Panc1 (cell line): ENCODE measurements at places on chromosomes 7 and 10.

GRCh38 chr7:45027774-45028114, 27.7 kb downstream of the CCM2 start:
- no peak for DNase-seq

GRCh38 chr7:117835016-117835664, 38.1 kb downstream of the CTTNBP2 start:
- DNase-seq, result no peak

DNA sequence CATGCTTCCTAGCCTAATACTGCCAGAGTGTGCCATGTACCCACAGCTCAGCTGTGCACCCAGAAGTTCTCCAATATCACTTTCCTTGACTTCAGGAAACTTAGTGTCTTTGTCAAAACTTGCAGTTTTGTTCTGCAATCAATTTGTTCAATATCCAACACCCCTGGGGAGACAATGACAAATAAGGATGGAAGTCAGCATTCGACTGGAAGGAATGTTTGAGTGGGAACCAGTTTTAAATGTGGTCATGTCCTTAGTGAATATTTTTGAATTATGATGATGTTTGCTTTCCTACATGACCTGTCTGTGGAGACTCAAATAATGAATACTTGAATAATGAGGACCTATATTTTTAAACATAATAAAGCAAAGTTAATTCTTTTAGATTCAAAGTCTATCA, 112.0 kb downstream of the ANK3 start:
- DNase-seq, result no peak

GRCh38 chr7:5773661-5774086, 7.8 kb downstream of the RNF216 start:
- DNase-seq, result peak; percentile 97

DNA sequence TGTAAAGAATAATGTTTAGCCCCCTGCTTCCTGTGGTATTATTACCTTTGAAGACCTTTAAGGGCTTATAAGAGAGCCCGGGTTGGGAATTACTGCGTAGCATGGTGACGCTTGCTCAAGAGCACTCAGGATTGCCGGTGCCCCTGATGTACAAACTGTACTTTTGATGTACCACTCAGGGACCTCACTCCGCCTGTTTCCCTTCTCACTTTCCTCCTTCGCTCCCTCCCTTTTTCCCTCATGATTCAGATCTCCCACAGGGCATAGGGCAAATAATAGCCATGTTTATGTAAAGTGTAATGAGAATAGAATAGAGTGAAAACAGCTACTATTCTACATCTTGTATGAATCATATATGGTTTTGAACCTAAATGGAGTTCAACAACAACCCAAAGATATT, 77.8 kb upstream of the PDCD4 start:
- no peak for DNase-seq

DNA sequence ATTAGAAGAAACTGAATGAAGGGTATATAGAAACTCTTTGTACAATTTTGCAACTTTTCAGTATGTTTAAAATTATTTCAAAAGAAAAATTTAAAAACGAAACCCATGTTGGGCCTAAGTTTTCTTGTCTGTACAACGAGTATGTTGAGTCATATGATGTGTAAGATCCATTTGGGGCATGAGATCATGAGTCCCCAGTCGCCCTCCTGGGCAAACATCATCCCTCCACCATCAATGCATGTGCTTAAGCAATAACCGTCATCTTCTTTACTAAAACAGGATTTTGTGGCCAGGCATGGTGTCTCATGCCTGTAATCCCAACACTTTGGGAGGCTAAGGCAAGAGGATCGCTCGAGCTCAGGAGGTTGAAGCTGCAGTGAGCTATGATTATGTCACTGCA, 54.2 kb upstream of the CDCA7L start:
- DNase-seq, result no peak

GRCh38 chr7:46479680-46480079, 558.6 kb upstream of the IGFBP3 start:
- DNase-seq, result no peak

- no peak for DNase-seq
Measured at GRCh38 chr7:124033095-124033806, 384 bp upstream of the TMEM229A start.

- no peak for DNase-seq
Measured at GRCh38 chr7:75758491-75758890, 13.5 kb downstream of the CCL26 start.

- DNase-seq, result no peak
Measured at GRCh38 chr10:101411598-101411997, 57.6 kb downstream of the BTRC start.

- no peak for DNase-seq
Measured at GRCh38 chr10:124166431-124167125, 73.2 kb upstream of the CHST15 start.

DNA sequence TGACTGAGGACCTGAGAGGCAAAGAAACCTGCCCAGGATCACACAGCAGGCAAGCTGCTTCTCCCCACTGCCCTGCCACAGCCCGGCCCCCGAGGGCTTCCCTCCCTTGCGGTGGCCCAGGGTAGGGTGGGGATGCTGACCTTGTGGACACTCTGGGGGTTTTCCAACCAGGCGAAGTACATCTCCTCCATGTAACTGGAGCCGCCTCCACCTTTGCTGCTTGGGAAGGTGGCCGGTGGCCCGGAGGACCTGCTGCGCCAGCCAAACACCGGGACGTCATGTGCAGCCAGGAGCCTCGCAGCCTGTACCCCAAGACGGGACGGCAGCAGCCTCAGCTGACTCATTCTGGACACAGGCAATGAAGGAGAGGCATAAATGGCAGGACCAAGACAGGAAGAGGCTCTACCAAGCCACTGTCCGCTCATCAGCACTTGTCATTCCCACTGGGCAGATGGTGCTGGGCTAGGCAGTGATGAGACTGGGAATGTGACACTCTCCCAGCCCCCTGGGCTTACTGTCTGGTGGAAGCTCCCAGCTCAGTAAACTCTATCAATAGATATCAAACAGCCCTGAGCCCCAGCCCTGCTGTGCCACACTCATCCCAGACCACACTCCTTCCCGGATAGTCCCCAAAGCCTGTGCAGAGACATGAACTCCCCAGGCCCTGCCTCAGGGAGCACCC, 3.7 kb downstream of the OGDHL start:
- no peak for DNase-seq

GRCh38 chr7:105760551-105761447, 115.6 kb downstream of the ATXN7L1 start:
- no peak for DNase-seq

GRCh38 chr7:142862351-142862750, 7.5 kb downstream of the EPHB6 start:
- no peak for DNase-seq

DNA sequence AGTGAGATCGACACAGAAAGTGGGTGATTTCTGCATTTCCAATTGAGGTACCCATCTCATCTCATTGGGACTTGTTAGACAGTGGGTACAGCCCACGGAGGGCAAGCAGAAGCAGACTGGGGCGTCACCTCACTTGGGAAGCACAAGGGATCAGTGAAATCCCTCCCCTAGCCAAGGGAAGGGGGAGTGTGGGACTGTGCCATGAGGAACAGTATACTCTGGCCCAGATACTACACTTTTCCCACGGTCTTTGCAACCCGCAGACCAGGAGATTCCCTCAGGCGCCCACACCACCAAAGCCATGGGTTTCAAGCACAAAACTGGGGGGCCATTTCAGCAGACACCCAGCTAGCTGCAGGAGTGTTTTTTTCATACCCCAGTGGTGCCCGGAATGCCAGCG, 99.8 kb downstream of the ODAD2 start:
- DNase-seq, result no peak

GRCh38 chr10:71569775-71570588, 149.6 kb downstream of the C10orf105 start:
- DNase-seq, result peak; percentile 38

DNA sequence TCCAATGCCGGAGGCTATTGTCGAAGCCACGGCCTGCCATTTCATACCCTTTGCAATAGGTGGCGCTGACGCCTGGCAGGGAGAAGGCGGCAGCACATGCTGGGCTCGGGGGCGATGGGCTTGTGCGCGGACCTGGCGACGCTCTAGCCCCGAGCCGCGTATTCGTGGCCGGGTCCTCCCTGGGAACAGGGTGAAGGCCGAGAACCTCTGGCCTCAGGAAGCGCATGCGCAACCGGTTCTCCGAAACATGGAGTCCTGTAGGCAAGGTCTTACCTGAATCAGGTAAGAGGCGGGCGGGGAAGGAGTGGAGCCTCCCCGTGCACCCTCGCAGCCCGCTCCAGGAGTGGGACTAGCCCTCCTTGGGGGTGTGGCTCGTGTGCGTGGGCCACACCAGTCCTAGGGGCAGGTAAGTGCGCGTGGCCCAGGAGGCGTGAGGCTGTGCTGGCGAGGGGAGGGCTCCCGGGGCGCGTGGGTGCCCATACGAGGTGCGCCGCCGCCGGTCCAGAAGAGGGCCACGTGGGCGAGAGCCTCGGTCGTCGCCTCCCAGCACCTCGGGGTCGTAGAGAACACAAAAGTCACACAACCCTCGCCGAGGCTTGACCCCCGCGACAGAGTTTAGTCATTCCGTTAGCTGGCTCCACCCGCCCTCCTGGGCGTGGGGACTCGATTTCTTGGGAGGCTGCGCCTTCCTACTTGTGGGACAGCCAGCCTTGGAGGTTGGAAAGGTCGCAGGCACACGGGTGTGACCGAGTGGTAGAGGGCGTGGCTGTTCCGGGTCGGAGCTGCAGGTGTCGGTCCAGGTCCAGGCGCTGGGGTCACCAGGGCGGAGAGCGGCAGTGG, 5.6 kb upstream of the MEST start:
- DNase-seq, result peak; percentile 70

DNA sequence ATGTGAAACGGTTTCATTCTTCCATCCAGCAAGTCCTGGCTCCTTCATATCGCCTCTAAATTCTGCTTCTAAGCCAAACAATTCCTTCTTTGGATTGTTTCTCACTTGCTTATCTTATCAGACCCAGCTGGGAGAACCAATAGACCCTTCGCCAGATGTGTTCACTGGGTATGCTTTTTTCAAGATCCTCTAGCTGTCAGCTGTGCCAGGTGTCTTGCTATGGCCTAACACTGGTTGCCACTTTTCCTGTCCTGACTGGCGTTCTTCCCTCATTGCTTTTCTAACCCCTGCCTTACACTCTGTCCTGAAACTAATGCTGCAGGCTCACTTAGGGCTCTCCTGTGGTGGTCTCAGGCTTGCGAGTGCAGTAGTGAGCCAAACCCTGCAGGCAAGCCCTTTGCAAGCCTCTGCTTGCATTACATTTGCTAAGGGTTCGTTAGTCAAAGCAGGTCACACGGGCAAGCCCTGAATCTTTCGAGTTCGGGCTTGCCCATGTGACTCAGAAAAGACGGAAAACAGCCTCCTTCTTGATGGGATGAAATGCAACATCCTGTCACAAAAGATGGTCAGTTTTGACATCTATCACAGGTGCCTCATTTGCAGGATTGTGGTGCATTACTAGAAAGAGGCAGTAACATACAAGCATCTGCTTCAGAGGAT, 92.8 kb downstream of the VWC2 start:
- DNase-seq, result no peak

DNA sequence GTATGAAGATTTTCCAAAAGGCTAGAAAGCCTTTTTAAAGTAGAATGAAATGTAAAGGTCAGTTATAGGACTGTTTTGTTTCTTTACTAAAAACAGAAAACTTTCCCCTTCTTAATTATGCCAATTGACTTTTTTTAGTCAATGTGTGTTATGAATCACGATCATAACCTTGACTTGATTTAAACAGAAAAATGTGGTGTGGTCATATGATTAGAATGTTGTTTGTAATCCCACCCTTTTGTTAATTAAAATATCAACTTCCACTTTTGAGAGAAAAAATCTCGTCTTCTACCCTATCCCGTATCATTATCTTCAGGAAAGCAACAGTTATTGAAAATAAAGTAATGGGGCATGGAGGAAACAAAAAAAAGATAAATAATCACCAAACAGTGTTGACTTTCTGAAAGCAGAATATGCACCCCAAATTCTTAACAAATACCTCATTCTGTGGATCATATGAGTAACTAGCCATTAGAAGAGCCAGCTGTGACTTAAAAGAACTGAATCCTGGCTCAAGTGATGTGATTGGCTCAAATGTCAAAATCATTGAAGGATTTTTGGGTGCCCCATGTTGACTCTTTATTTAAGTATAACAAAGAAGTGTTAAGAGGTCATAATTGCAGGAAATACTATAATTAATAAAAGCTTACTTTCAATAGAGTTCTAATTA, 32.3 kb upstream of the SLC16A12 start:
- no peak for DNase-seq

GRCh38 chr7:5421714-5422395, 1.8 kb downstream of the TNRC18 start:
- no peak for DNase-seq

- DNase-seq, result no peak
Measured at GRCh38 chr7:17040716-17041115, 158.9 kb upstream of the AGR3 start.

DNA sequence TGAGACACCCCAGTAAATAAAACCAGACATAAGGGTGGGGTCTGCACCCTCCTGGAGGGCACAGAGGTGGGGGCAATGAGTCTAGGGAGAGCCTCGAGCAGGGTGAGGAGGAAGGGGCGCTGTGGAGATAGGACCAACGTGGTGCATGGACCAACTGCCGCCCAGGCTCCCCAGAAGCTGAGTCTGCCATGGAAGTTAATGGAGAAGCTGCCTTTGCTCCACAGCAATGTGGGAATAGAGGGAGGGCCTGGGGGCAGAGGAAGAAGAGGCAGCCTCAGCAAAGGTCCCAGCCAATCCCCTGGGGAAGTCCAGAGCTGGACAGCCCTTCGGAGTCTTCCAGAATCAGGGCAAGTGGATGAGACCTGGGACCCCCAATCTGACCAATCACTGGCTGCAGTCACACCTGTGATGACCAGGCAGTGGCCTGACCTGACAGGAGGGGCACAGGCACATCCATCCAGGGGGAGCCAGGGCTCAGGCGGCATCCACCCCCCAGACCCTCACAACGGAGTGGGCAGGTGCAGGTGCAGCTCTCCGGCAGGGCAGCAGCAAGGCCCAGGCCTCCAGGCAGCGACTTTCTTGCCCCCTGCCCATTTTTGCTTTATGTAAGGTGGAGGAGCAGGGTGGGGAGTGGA, 242.2 kb upstream of the PPP2R2D start:
- DNase-seq, result no peak

DNA sequence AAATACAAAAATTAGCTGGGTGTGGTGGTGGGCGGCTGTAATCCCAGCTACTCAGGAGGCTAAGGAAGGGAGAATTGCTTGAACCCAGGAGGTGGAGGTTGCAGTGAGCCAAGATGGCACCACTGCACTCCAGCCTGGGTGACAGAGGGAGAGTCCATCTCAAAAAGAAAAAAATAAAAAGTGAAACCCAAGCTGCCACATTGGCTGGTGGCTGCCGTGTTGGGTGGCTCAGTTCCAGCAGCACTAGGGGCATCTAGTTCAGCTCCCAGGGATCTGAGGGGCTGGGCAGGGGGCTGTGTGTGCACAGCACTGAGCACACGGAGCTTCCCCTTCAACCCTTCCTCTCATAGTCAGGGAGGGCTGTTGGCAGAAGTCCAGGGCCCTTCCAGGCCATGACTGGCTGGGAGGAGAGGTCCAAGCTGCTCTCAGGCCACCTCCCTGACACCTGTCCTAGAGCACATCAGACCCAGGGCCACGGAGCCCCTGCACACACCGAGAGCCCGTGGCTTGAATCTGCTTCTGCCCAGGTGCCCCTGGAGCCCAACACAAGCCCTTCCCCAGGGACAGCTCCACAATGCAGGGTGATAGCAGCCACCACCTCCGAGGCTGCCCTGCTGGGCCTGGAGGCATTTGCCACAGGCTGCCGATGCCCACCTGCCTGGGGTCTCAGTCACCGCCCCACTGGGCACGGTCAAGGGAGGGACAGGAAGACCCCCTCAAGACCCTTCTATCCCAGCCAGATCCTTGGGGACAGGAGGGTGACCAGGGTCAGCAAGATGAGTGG, 47.3 kb downstream of the YKT6 start:
- no peak for DNase-seq

GRCh38 chr10:34885898-34886297, 70.8 kb upstream of the PARD3 start:
- DNase-seq, result no peak
